Progenitor cell of endocrine pancreas (in vitro differentiated cells): ENCODE measurements at places on chromosomes 7 and 10. TPM values are rescaled to one million over a fixed set of nuclear protein-coding genes. Genes with fewer than 3 reads are reported as not detected.
A peak's percentile ranks its signal among the peaks of the same experiment; 100 is the strongest.

GRCh38 chr10:81108516-81109199 lies 571.0 kb downstream of the SH2D4B start:
- H3K4me3 ChIP-seq: no peak overlapping the region
- H3K36me3 ChIP-seq: no peaks in the 10 kb centered on the region
- H3K27ac ChIP-seq: peak overlapping the region; percentile 1
- DNase-seq: no peak

BLNK gene
- total RNA-seq: 1.6 and 1.8 TPM in 2 replicates

- no peak overlapping the region for H3K4me3 ChIP-seq
- peaks cover 53% of the 10 kb centered on the region for H3K27me3 ChIP-seq
- H3K27ac ChIP-seq: no peak overlapping the region
Measured at GRCh38 chr10:123911866-123912265, 20.3 kb upstream of the CPXM2 start.

- no peak overlapping the region for H3K4me3 ChIP-seq
- H3K27ac ChIP-seq: peak overlapping the region; percentile 2
Measured at GRCh38 chr10:72862957-72863356, 30.6 kb upstream of the OIT3 start.

GIMAP6 gene
- total RNA-seq: not detected in 2 replicates

DNA sequence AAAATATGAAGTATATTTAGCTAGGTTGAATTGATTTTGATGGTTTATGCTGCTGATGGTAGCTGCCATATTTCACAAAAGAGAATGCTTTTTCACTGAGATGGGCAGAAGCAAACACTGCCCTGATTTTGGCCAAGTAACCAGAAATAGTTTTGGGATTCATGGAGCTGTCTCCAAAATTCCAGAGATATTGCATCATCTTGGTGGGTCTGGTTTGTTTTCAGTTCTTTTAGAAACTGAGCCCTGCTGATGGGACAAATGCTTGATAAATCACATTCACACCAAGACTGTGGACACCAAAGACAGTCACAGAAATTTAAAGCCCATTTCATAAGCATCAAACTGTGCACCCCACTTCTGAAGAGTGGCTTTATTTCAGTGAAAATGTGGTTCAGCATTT lies 140.5 kb downstream of the BICC1 start:
- no peaks in the 10 kb centered on the region for H3K27me3 ChIP-seq
- no peak overlapping the region for H3K4me3 ChIP-seq
- H3K36me3 ChIP-seq: no peaks in the 10 kb centered on the region
- no peak for DNase-seq
- no peaks in the 10 kb centered on the region for H3K4me1 ChIP-seq
- H3K27ac ChIP-seq: no peak overlapping the region

CLDN4 gene
- total RNA-seq: 172 and 183 TPM in 2 replicates

- H3K4me3 ChIP-seq: no peak overlapping the region
- no peaks in the 10 kb centered on the region for H3K27me3 ChIP-seq
- no peak overlapping the region for H3K27ac ChIP-seq
- peaks cover 8% of the 10 kb centered on the region for H3K4me1 ChIP-seq
- H3K36me3 ChIP-seq: no peaks in the 10 kb centered on the region
- DNase-seq: no peak
Measured at GRCh38 chr10:81008726-81009125, 471.0 kb downstream of the SH2D4B start.

DNA sequence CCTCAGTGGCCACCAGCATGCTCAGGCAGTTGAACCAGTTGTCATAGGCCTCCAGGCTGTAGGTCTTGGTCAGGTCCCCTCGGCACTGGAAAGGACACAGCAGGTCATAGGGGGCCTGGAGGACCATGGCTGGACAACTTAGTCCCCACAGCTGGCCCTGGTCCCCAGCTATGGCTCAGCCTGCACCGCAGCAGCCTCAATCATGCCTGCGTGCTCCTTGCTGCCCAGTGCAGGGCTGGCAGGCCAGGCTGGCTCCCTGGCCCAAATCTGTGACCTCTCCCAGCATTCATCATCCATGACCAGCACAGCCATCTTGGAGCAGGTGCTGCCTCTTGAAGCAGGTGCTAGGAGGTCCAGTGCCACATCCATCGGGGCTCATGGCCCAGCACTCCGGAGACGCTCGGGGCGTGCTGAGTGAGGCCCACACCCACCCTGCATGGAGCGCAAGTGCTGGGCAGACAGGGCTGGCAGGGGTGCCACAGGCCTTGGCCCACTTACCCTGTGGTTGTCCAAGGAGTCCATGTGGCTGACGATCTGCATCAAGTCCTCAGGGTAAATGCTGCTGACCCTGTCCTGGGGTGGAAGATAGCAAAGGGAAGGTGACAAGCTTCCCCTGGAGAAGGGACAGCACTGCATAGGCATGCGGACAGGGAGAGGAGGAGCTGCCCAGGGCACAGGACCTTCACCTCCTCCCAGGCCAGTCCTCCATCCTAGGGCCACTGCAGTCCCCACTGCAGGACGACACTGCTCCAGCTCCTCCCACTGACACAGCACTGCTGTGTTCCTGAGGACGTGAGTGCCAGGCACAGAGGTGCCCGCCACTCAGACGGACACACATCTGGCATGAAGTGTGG lies 61.7 kb downstream of the CSGALNACT2 start:
- H3K4me1 ChIP-seq: peaks cover 2% of the 10 kb centered on the region
- H3K27ac ChIP-seq: no peak overlapping the region
- peaks cover 3% of the 10 kb centered on the region for H3K27me3 ChIP-seq

PTPRE gene
- 1.9 and 2.4 TPM in 2 replicates for total RNA-seq

DNA sequence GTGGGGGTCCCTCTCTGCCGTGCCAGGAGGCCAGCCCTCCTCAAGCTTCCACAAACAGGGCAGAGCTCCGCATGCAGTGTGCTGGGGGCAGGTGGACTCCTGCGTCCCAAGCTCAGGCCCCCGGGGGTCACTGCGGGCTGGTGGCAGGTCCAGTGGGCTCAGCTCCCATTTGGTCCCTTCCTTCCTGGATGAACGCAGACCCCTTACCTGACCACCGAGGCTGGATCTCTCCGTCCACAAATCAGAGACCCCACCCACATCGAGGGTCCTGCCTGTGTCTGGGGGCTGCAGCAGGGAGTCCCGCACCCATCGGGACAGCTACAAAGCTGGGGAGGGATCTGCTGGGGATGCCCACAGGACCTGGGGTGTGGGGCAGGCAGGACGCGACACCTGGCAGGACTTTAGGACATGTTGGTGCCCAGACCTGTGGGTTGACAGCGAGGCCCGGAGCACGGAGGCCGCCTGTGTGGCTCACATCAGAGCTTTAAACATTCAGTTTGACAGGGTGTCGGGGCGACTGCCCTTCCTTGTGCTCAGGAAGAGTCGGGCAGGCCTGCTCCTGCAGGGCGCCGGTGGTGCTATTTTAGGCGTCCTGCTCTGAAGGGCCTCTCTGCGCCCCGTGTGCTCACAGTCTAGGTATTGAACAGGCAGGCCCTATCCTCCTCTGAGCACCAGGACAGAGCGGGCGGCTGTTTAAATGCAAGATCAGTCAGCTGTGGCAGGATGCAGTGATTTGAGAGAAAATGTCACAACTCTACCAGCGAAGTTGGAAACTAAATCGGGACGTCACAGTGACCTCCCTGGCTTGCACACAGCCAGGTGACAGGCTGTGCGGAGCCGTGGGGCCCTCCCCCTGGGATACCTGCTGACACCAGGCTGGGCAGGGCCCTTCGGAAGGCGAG lies 15.9 kb upstream of the CFAP46 start:
- peaks cover 26% of the 10 kb centered on the region for H3K27me3 ChIP-seq
- peaks cover 11% of the 10 kb centered on the region for H3K4me1 ChIP-seq
- DNase-seq: no peak
- no peak overlapping the region for H3K27ac ChIP-seq
- no peak overlapping the region for H3K4me3 ChIP-seq

DNA sequence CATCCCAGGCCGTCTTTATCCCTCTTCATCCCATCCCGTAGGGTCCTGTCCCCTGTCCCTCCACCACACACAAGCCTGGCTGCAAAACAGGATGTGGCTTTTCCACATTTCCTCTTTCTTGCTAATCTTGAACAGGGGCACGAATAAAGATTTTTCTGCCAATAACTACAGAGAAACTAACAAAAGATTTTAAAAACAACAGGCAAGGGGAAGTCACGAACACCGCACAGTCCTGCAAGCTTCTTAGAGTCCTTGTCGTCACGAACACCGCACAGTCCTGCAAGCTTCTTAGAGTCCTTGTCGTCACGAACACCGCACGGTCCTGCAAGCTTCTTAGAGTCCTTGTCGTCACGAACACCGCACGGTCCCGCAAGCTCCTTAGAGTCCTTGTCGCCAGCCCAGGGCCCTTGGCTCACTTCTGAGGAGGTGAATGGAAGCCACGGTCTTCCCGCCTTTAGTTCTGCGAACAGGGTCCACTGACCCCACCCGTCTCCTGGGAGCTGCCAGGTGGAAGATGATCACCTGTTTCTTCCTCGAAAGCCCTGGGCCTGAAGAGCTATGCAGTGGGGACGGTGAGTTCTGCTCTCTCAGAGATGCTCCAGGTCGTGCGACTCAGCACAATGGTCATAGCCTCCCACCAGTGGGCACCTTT lies 10.3 kb upstream of the INSIG1 start:
- DNase-seq: no peak
- no peak overlapping the region for H3K4me3 ChIP-seq
- peaks cover 1% of the 10 kb centered on the region for H3K4me1 ChIP-seq
- no peak overlapping the region for H3K27ac ChIP-seq
- peaks cover 37% of the 10 kb centered on the region for H3K27me3 ChIP-seq

- H3K27ac ChIP-seq: no peak overlapping the region
- no peak for DNase-seq
- H3K4me1 ChIP-seq: peaks cover 11% of the 10 kb centered on the region
- peaks cover 16% of the 10 kb centered on the region for H3K27me3 ChIP-seq
Measured at GRCh38 chr10:12432402-12433189, 83.2 kb downstream of the CAMK1D start.

- peaks cover 3% of the 10 kb centered on the region for H3K36me3 ChIP-seq
- DNase-seq: no peak
- no peak overlapping the region for H3K4me3 ChIP-seq
- H3K27ac ChIP-seq: no peak overlapping the region
Measured at GRCh38 chr10:11057448-11057847, 39.8 kb downstream of the CELF2 start.
